ENCODE measurements at places on chromosomes 4 and X. TPM values are rescaled to one million over a fixed set of nuclear protein-coding genes. Genes with fewer than 3 reads are reported as not detected.

The SATL1 gene
- not detected for total RNA-seq

The GK2 gene
- total RNA-seq = not detected

The FREM3 gene
- not detected for total RNA-seq

The GLRA3 gene
- not detected for total RNA-seq

The CT45A9 gene
- total RNA-seq = not detected

The TBC1D1 gene
- total RNA-seq = 63.6 TPM

The ASB12 gene
- total RNA-seq = 0.53 TPM

The SH2D1A gene
- 0.23 TPM for total RNA-seq

The BRS3 gene
- total RNA-seq = 1.9 TPM

The RBM47 gene
- total RNA-seq = 92.8 TPM

The IL13RA2 gene
- total RNA-seq = not detected

The EXOC1L gene
- not detected for total RNA-seq

The MAGEA12 gene
- not detected for total RNA-seq

The SH3D19 gene
- 75.2 TPM for total RNA-seq

The STX18 gene
- total RNA-seq = 34.4 TPM
